Activated T-helper 2 cell treated with anti-CD3 and anti-CD28 coated beads, Interferon-gamma antibody, Interleukin-2, Interleukin-4, amounts not matched to agents 10 μg/mL and 5 μg/mL and 100 μg/mL, durations not matched to agents 14 hours and 24 hours and 36 hours (primary cell): ENCODE measurements at places on chromosomes 11 and 22. TPM values are rescaled to one million over a fixed set of nuclear protein-coding genes. Genes with fewer than 3 reads are reported as not detected.

CDC42EP1 gene
- total RNA-seq = 0.74 and 1.1 TPM in 2 replicates

DRD2 gene
- 0.18 TPM in 1 of 2 replicates, not detected in the other for total RNA-seq

CDC42EP2 gene
- total RNA-seq = 3.4 and 5.1 TPM in 2 replicates

TMEM86A gene
- total RNA-seq = 0.11 and 0.55 TPM in 2 replicates

TMPRSS4 gene
- not detected in 2 replicates for total RNA-seq

STT3A gene
- 187 and 198 TPM in 2 replicates for total RNA-seq

CHRNA10 gene
- 2.2 and 2.4 TPM in 2 replicates for total RNA-seq

ARAP1 gene
- 95.2 and 96.2 TPM in 2 replicates for total RNA-seq

HMGXB4 gene
- 41.8 and 42.3 TPM in 2 replicates for total RNA-seq

STK33 gene
- 0.11 and 0.62 TPM in 2 replicates for total RNA-seq

P2RY6 gene
- not detected in 2 replicates for total RNA-seq

IL10RA gene
- total RNA-seq = 144 and 147 TPM in 2 replicates

MAPK8IP2 gene
- total RNA-seq = 0.09 and 0.16 TPM in 2 replicates

AP2A2 gene
- total RNA-seq = 61.3 and 63.2 TPM in 2 replicates

RASGRP2 gene
- total RNA-seq = 19.6 and 20.9 TPM in 2 replicates

OR51B4 gene
- total RNA-seq = not detected in 2 replicates

SEPTIN5 gene
- 0.71 and 1.5 TPM in 2 replicates for total RNA-seq

F2 gene
- 0.11 TPM in 1 of 2 replicates, not detected in the other for total RNA-seq

PHLDA2 gene
- total RNA-seq = 34.5 and 34.7 TPM in 2 replicates

FAM118B gene
- total RNA-seq = 11.6 and 11.7 TPM in 2 replicates

SYTL2 gene
- total RNA-seq = 16.0 and 17.3 TPM in 2 replicates

POU2AF3 gene
- 0.16 TPM in 1 of 2 replicates, not detected in the other for total RNA-seq

PHOX2A gene
- total RNA-seq = not detected in 2 replicates

OR2AT4 gene
- not detected in 2 replicates for total RNA-seq

RBMXL2 gene
- total RNA-seq = 0.09 TPM in 1 of 2 replicates, not detected in the other

GSTT2B gene
- total RNA-seq = 0.46 and 0.66 TPM in 2 replicates

RIMBP3B gene
- total RNA-seq = not detected in 2 replicates

ARHGAP8 gene
- 0.30 and 1.1 TPM in 2 replicates for total RNA-seq

DEPDC7 gene
- 0.57 and 0.82 TPM in 2 replicates for total RNA-seq

PAMR1 gene
- not detected in 2 replicates for total RNA-seq

INTS4 gene
- total RNA-seq = 62.7 and 66.8 TPM in 2 replicates

MN1 gene
- 0.09 and 0.16 TPM in 2 replicates for total RNA-seq

TLCD5 gene
- 0.41 and 0.46 TPM in 2 replicates for total RNA-seq

MRGPRX3 gene
- not detected in 2 replicates for total RNA-seq

APOL1 gene
- 28.5 and 31.5 TPM in 2 replicates for total RNA-seq

TMEM132A gene
- 1.1 and 1.2 TPM in 2 replicates for total RNA-seq

DCDC1 gene
- total RNA-seq = not detected in 2 replicates

OSBP2 gene
- 2.1 and 2.4 TPM in 2 replicates for total RNA-seq

ALX4 gene
- total RNA-seq = not detected in 2 replicates

TNNT3 gene
- total RNA-seq = 2.0 and 2.9 TPM in 2 replicates

C11orf91 gene
- total RNA-seq = not detected in 2 replicates

KCNQ1 gene
- 3.4 and 4.0 TPM in 2 replicates for total RNA-seq

GVQW3 gene
- total RNA-seq = 4.3 and 4.4 TPM in 2 replicates

TUT1 gene
- total RNA-seq = 29.9 and 41.7 TPM in 2 replicates
